CD4-positive, alpha-beta memory T cell (primary cell): ENCODE measurements at places on chromosomes 1 and 21.
A peak's percentile ranks its signal among the peaks of the same experiment; 100 is the strongest.

GRCh38 chr1:109929170-109929569 is 18.5 kb downstream of the CSF1 start:
- DNase-seq, result no peak

GRCh38 chr1:234980291-234980644 is 148.4 kb downstream of the TOMM20 start:
- no peak for DNase-seq

- peak; percentile 75 for DNase-seq
Measured at GRCh38 chr1:84077476-84078107, 66.5 kb upstream of the PRKACB start.

DNA sequence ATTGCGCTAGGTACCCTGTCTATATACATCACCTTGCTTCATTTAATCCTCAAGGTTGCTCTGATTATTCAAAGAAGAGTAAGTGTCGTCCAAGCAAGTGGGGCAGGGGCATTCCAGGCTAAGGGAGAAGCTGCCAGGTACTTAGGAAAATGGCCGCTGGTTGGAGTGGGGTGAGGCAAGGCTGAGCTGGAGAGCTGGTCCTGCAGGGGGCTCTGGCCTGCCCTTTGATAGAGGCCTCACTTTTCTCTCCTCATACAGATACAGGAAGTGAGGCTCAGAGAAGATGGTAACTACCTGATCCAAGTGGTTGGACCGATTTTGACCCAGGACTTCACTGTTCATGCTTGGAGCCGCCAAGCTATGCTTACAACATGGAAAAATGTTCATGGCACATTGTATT is 86.9 kb upstream of the ZBTB40 start:
- no peak for DNase-seq

- no peak for DNase-seq
Measured at GRCh38 chr1:246065592-246065991, 441.5 kb downstream of the SMYD3 start.

GRCh38 chr1:47623557-47623940 is 185.7 kb downstream of the FOXD2 start:
- DNase-seq, result no peak
